ENCODE measurements at places on chromosomes 12 and 14. TPM values are rescaled to one million over a fixed set of nuclear protein-coding genes. Genes with fewer than 3 reads are reported as not detected.

The LRRIQ1 gene
- total RNA-seq, result 0.40 TPM

The C1S gene
- 2.1 TPM for total RNA-seq

The FLRT2 gene
- total RNA-seq, result not detected

The CCDC175 gene
- total RNA-seq, result not detected

The PROX2 gene
- total RNA-seq, result not detected

The SLC25A47 gene
- not detected for total RNA-seq

GRCh38 chr14:24965934-24966578, 83.9 kb downstream of the STXBP6 start:
- no peak for DNase-seq

GRCh38 chr14:103273145-103273744, 60.8 kb upstream of the EIF5 start:
- DNase-seq, result no peak

GRCh38 chr14:28673056-28673455, 93.5 kb upstream of the FOXG1 start:
- peak; percentile 65 for DNase-seq

- DNase-seq, result no peak
Measured at GRCh38 chr14:87628129-87628528, 364.9 kb downstream of the GALC start.

GRCh38 chr12:12723681-12724420, 6.7 kb downstream of the CDKN1B start:
- DNase-seq, result peak; percentile 23

GRCh38 chr14:61437381-61437780, 116.0 kb downstream of the PRKCH start:
- DNase-seq, result no peak

DNA sequence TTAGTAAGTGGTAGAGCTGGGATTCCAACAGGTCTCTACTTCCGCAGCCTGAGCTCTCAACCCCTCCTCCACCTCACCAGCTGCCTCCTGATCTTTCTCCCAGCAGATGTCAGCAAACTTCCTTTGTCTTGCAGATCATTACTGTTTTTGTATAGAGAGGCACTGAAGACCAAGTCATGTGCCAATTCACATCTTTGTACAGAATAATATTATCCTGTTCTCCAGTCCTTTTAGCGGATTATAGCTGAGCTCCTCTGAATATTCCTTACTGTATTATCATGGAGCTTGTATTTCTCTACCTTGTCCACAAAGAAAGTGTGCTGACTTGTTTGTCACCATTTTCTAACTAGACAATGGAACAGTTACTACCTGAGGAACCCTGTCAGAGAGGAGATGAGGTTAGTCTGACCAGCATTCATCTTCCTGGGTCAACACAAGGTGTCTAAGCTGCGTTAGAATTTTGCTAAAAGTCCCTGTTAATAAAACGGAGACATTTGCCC, 142.3 kb upstream of the ARHGAP5 start:
- peak; percentile 61 for DNase-seq

- DNase-seq, result peak; percentile 32
Measured at GRCh38 chr12:116631619-116632018, 72.4 kb downstream of the MAP1LC3B2 start.

DNA sequence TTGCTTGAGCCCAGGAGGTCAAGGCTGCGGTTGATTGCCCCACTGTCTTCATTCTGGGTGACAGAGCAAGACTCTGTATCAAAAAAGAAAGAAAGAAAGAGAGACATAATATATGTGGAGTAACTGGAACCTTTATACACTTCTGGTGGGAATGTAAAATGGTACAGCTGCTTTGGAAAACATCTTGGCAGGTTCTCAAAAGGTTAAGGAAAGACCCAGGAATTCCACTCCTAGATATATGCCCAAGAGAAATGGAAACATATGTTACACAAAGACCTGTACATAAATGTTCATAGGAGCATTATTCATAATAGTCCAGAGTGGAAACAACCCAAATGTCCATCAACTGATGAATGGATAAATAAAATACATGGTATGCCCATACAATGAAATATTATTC, 7.2 kb downstream of the RBMS2 start:
- DNase-seq, result no peak

GRCh38 chr14:101253948-101254347, 307.3 kb upstream of the DIO3 start:
- no peak for DNase-seq

GRCh38 chr14:66650491-66650911, 142.6 kb downstream of the GPHN start:
- DNase-seq, result no peak

DNA sequence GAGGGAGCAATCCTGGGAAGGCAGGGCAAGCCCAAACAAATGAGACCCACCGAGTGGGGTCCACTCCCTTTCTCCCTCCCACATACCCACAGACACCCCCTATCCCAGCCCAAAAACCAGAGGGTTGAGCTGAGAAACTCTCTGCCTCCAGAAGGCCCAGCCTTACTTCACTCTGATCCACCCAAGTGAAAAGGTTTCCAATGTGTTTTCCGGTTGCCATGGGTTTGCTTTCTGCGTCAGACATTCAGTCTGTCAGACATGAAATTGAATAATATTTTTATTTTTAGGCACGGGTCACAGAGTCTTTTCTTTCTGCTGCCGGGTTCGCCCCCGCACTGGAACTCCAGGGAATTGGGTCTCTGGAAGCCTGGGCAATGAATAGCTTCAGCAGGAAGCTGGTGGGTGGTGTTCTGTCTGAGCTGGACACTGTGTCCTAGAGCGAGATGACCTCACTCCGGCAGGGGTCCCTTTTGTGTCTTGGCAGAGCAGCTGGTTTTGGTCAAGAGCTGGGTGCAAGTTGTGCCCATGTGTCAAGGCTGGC, 69.8 kb upstream of the CLMN start:
- no peak for DNase-seq

- no peak for DNase-seq
Measured at GRCh38 chr12:105443802-105444652, 113.5 kb downstream of the C12orf75 start.

DNA sequence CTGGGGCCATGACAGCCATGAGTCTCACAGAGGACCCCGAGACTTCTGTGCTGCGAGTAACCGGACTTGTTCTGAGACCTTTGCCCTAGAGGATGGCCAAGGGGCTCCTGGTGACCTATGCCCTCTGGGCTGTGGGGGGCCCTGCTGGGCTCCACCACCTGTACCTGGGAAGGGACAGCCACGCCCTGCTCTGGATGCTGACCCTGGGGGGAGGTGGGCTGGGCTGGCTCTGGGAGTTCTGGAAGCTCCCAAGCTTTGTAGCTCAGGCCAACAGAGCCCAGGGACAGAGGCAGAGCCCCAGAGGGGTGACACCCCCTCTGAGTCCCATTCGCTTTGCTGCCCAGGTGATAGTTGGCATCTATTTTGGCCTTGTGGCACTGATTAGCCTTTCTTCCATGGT, 2.1 kb downstream of the DNAJC22 start:
- no peak for DNase-seq

GRCh38 chr12:51183349-51183748, 10.4 kb upstream of the TFCP2 start:
- no peak for DNase-seq

- DNase-seq, result no peak
Measured at GRCh38 chr14:36319899-36320199, 588 bp downstream of the MBIP start.

DNA sequence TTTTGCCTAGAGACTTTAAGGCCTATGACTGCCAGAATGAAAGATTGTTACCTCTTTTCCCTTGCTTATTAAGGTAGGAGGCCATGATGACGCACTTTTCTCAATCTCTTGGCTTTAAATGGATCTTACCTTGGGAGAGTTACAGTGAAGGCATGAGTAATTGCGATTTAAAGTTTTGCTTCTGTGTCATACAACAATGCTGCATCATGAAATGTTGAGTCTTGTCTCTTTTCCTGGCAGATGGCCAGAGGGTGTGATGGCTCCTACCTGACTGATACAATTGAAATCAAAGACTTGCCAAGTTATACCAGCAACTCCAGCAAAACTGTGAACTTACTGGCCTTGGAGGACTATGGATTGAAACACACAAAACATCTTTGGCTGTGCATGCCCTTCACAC, 17.2 kb upstream of the LRRK2 start:
- DNase-seq, result peak; percentile 13

DNA sequence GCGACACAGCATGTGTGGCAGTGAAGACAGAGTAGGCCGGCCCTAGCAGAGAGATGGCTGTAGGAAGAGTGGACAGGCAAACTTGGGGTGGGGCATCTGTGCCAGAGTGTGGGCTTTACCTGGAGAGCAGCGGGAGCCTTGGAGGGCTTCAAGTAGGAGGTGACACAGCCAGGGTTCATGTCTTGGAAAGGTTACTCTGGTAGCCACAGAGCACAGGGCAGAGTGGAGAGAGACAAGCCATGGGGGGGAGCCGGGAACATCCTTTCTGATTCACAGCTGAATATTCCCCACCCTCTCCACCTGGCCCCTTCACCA, 53.5 kb upstream of the DIO3 start:
- DNase-seq, result no peak

DNA sequence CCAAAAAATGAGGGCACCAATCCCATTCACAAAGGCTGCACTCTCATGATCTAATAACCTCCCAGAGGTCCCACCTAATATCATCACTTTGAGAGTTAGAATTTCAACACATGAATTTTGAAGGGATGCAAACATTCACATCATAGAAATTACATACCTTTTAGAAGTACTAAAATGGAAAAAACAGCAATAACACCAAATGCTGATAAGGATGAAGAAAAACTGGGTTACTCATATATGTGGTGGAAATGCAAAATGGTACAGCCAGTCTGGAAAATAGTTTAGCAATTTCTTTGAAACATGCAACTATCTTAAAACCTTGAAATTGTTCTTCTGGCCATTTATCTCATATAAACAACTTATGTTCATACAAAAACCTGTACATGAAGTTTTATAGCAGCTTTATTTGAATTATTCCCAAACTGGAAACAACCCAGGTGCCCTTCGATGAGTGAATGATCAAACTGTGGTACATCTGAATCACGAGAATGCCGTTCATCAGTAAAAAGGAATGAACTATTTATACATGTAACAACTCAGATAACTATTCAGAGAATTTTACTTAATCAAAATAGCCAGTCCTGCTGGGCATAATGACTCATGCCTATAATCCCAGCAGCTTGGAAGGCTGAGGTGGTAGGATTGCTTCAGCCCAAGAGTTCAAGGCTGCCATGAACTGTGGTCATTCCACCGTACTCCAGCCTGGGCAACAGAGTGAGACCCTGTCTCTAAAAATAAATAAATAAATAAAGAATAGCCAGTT, 109.4 kb upstream of the SSTR1 start:
- peak; percentile 64 for DNase-seq

- DNase-seq, result no peak
Measured at GRCh38 chr12:132923356-132923909, 32.7 kb downstream of the ZNF605 start.

- no peak for DNase-seq
Measured at GRCh38 chr12:6343518-6343917, 1.6 kb upstream of the TNFRSF1A start.

DNA sequence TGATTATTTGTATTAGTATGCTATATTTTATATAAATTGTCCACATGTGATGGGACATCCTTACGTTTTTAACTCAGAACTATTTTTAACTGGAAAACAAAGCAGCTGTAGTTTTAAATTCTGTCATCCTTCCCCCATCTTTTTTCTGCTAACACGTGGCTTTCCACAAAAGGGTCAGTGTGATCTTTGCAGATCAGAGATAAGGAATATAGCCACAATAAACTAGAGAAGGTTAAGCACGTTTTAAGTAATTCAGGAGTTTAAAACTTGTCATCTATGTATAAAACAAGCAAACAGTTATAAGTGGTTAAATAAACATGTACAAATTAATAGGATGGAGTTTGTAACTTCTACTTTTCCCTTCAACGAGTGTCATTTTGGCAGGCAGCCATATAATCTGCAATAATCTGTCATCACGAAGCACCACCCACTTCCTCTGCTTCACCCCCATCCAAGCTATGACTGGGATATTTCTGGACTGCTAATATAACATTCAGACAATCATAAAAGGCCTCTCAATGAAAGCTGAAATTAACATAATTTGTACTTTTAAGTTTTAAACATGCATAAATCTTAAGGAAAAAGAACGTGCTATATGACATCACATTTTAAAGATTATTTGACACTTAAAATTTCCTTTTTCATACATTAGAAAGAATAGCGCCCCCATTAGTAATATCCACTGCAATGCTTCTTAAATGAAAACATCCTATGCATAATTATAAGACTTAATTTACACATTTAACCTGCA, 15.3 kb downstream of the TAOK3 start:
- DNase-seq, result peak; percentile 74

DNA sequence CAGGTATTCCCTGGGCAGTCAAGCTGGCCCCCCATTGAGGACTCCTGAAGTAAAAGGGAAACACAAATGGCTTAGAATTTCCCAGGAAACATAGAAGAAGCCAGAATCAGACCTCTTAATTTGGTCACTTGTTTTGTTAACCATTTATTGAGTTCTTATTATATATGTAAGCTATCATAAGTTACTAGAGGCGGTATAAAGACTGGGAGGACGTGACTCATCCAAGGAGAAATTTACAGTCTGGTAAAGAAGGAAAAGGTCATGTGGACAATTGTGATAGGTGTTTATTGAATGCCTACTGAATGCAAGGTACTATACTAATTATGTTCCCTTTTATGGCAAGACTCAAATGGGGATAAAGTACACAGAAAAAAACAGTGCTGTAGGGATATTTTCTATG, 146.7 kb downstream of the DYRK2 start:
- peak; percentile 60 for DNase-seq

- no peak for DNase-seq
Measured at GRCh38 chr12:87201598-87201997, 827.6 kb downstream of the C12orf50 start.

DNA sequence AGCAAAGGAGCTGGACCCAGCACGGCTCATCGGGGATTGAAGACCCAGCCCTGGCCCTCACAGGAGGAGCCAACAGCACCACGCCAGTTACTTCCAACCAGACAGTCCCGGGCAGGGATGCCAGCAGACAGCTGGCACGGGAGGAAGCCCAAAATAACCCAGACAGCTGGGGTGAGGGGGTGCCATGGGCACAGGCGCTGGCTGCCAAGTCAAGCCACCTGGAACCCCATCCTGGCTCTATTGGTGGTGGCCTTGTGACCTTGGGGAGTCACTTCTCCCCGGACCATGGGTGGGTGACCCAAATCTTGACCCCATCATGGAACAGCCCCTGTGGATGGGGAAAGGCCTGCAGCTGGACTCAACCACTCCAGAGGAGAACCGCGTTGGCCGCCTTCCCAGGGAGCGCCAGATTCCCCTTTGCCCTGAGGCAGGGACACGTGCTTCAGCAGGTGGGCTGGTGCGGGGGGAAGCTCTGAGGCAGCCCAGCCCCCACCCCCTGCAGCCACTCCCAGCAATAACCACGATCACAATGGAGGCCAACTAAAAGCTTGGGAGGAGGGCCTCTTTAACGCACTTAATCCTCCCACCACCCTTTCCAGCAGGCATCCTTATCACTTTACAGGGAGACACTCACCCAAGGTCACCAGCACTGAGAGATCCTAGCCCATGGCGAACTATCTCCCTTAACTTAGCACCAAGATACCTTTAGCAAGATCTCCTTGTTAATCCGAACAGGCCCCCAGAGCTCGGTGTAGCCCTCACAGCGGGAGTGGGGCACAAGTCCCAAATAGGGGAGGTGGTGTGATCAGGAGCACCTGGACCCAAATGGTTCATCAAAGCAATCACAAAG, 4.7 kb upstream of the RHOF start:
- peak; percentile 62 for DNase-seq
